Neural cell (in vitro differentiated cells): ENCODE measurements at places on chromosomes 6 and 20. TPM values are rescaled to one million over a fixed set of nuclear protein-coding genes. Genes with fewer than 3 reads are reported as not detected.

Gene C20orf202
- polyA plus RNA-seq, result 0.62 and 0.84 TPM in 2 replicates

Gene PRDM1
- 0.09 TPM in 1 of 2 replicates, not detected in the other for polyA plus RNA-seq

Gene TTPAL
- polyA plus RNA-seq, result 10.5 and 11.2 TPM in 2 replicates

Gene SLC22A3
- 0.10 TPM in 1 of 2 replicates, not detected in the other for polyA plus RNA-seq

Gene HEY2
- 0.20 TPM in 1 of 2 replicates, not detected in the other for polyA plus RNA-seq

Gene RPP40
- polyA plus RNA-seq, result 16.2 and 26.8 TPM in 2 replicates

Gene PNPLA1
- 0.26 TPM in 1 of 2 replicates, not detected in the other for polyA plus RNA-seq

Gene SS18L1
- 117 and 132 TPM in 2 replicates for polyA plus RNA-seq

Gene C20orf96
- 7.8 and 10.9 TPM in 2 replicates for polyA plus RNA-seq

Gene PHACTR2
- 2.3 and 2.8 TPM in 2 replicates for polyA plus RNA-seq

Gene OLIG3
- not detected in 2 replicates for polyA plus RNA-seq

Gene ARFGEF3
- polyA plus RNA-seq, result 4.5 and 4.6 TPM in 2 replicates

Gene RIMS1
- polyA plus RNA-seq, result 17.8 and 21.7 TPM in 2 replicates

Gene MRS2
- polyA plus RNA-seq, result 37.7 and 47.9 TPM in 2 replicates

Gene MICB
- polyA plus RNA-seq, result 0.14 TPM in 1 of 2 replicates, not detected in the other
